GF-D8 (cell line): ENCODE measurements at places on chromosomes 4 and X.

DNA sequence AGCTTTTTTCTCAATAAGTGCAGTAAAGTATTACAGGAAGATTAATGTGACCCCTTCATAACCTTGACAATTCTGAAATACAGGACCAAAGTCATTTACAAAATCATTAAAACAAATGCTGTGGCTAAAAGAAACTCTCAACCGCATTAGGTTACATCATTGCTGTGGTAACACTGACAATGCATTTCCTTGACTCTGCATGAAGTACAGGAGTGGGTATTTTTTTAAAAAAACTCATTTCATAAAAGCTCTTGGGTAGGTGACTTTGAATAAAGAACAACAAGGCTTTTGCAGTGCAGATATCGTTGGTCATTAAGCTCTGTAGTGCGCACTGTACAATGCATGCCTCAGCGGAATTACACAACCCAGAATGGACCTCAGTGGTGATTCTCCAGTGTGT lies 23.4 kb upstream of the XK start:
- DNase-seq: peak; percentile 16

DNA sequence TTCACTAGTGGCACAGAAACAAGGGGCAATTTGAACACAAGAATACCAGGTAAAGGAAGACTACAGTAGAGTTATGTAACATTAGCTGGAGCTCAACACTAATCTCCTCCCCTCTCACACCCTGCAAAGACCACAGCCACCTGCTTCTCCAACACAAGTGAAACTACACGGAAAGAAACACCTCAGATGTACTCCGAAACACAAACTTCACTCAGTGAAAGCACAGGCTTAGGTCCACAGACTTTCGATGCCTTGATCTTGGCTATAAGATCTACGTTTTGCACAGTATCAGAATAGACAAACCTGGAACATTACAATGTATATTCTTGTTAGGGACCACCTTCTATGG lies 7.6 kb downstream of the ACSL1 start:
- DNase-seq: no peak

DNA sequence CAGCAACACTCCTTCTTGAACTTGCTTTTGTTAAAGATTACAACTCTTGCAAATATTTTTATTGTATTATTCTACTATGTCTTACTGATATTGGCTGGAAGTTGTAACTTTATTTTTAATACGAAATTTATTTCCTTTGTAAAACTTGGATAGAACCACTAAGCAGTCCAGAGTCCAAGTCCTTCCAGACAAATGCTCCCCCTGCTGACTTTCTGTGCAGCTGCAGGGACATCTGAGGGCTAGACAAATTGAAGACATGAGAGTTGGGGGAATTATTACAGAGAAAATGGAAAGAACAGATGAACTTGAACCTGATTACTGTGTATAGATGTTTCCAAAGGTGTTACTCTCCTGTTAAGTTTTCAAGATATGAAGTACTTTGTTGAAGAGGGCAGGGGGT lies 238.8 kb downstream of the GRIA3 start:
- no peak for DNase-seq

DNA sequence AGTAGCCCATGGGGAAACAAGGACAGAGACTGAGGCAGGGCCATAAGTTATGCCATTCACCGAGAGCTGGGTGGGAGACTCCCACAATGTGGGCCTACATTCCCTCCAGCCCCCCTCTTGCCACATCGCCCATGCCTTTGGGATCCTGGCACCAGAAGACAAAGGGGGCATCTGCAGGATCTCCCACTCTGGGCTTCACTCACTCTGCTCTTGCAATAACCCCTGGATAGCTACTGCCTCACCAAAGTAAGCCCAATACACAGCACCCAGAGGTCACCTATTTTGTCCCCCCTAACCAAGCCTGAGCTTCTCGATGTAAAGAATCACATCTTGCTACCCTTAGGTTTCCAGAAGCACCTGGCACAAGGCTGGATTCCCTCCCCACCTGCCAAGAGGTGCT lies 741 bp upstream of the RTL5 start:
- no peak for DNase-seq

GRCh38 chrX:128287693-128288092 lies 235.5 kb upstream of the ACTRT1 start:
- DNase-seq: no peak

- DNase-seq: no peak
Observed at GRCh38 chr4:145782756-145783155, 102.8 kb downstream of the C4orf51 start.

DNA sequence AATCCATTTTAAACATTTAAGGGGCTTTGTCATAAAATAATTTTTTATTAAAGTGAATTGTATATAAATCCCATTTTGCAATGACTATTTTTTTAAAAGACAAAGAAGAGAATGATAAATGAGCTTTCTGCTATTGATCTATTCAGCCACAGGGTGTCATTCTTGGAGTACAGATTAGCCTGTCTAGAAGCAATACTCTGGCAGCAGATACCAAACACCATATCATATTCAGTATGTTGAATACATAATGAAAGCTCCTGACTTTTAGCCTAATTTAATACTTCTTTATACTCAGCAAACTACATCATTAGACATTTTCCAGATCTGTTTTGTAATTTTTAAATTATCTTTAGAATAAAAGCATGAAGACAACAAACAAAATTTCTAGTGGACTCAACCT lies 496.3 kb downstream of the PDGFC start:
- DNase-seq: no peak

GRCh38 chr4:174401471-174402130 lies 117.9 kb downstream of the CEP44 start:
- no peak for DNase-seq

- peak; percentile 35 for DNase-seq
Observed at GRCh38 chr4:139656614-139657486, 8.8 kb upstream of the MGST2 start.

DNA sequence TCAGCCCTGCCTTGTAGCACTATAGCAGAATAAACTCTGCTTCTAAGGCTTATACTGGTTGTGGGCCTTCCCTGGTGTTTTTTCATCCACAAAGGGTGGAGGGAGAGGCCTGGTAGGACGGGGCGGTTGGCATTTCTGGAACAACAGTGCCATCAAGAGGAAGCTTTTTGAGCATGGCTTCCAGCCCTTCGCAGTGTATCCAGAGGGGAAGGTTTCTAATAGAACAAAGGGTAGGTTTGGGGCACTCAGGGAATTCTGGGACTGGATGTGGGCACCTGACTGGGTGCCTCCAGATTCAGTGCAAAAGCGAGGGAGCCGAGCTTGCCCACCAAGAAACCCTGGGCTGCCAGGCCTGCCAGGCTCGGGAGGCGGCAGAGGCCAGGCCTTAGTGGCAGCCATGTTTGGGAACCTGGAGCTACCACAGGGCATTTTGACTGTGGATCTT lies 229.6 kb upstream of the AGTR2 start:
- no peak for DNase-seq

DNA sequence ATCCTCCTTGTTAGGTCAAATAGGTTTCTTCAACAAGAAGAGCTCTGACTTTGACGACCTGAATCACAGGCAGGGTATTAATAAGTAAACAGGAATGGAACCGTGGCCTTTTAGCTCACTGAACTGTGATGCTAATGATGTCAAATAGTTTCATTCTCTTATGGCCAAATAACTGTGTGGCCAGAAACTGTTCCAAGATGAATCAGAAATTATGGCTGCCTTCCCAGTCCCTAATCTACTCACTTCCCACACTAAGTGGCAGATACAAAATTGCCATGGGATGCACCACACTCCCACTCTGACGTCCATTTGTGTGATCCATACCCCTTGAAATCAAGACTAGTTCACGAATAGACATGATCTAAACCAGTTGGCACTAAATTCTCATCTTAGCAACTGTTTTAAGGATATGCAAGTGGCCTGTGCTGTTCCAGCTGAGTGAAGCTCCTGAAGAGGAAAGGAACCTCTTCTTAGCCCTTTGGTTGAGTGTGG lies 455.4 kb downstream of the IL15 start:
- DNase-seq: no peak

DNA sequence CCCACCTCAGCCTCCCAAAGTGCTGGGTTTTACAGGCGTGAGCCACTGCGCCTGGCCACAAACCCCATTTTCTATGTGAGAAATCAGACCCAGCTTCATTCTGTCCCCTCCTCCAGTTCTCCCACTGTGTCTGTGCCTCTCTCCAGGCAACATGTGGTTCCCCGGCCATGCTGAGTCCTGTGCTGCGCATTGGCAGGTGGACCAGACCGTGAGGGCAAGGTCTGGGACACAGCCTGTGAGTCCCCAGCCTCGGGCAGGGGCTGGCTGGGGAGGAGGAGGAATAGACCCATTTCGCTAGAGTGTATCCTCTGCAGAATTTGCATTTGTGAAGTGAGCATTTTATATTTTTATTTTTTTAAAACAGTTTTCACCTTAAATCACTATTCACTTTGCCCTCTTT lies 21.5 kb upstream of the CLDN24 start:
- no peak for DNase-seq

DNA sequence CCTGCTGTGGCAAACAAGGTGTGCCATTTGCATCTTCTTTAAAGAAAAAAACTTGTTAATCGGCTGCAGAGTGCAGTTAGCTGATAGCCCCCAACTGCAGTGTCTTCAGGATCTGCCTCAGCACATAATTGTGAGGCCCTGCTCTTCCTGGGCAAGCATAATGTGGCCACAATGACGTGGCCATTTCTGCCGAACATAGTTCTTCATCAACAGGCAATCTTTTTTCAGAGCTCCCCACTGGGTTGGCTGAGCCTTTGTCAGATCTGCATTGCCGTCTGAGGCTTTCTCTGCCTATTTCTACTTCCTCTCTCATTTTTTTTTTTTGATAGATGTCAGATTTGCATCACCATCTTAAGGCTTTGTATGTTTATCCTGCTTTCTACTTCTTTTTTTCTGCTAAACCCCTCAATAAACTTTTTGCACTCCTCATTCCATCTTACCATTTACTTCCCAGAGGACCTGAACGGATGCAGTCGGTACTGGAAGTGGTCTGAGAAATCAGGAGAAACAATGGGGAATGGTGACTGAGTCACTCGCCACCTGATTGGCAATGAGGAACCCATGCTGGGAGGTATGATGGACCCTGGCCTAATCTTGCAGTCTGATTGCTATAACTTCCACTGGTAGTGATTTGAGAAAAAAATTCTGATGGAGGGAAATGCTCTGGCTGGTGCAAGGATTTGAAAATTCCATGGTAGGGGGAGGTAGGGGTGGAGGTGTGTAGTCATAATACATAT lies 21.2 kb upstream of the TAB3 start:
- peak; percentile 45 for DNase-seq

DNA sequence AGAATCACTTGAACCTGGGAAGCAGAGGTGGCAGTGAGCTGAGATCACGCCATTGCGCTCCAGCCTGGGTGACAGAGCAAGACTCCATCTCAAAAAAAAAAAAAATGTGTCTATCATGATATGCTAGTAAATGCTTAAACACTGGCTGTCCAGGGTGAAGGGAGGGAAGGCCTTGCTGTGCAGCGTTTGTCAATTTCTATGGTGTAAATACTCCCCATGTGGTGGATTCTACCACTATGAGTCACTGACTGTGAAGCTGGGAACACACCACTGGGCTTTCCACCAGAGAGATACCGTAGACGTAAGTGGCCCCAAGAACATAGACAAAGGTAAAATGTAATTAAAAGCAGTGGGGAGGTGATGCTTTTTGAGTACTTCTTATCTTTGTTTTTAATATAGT lies 51.3 kb upstream of the LEF1 start:
- no peak for DNase-seq

DNA sequence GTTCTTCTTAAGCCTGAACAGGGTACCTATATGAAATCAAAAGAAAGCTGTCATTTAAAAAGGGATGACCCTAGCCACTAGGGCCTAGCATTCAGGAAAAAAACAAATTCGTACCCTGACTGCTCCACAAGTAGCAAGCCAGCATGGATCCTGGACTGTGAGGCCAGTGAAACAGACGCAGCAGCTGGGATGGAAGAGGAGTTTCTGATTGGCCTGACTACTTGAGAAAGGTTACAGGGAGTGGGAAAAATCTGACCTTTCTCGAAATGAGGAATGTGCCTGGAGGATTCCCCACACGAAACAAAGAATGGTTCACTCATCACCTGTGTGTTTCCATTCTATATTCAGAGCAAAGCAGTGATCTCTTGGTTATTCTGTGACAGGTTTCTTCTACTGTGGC lies 87.6 kb upstream of the JADE1 start:
- no peak for DNase-seq

DNA sequence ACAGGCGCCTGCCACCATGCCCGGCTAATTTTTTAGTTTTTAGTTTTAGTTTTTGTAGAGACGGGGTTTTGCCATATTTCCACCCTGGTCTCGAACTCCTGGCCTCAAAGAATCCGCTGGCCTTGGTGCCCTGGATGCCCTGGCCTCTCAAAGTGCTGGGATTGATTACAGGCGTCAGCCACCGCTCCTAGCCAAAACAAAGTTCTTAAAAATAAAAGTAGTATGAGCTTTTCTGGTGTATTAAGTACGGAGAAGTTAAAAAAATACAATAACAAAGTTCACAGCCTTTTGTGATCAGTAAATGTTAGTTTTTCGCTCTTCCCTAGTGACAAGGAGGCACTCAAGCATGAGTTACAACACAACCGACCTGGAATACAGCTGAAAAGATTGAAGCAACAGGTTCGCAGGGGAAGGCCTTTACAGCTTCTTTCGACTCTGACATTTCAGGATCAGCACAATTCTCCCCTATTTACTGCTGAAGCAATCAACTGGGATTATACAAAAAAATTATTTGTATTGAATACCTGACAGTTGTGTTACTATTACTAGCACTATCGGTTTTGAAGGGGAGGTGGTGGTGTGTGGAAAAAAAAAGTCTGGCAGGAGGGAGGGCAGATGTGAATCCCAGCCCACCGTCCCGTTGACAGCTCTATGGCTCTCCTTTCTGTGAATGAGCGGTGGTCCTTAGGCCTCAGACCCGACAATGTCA lies 893 bp upstream of the METAP1 start:
- DNase-seq: no peak

GRCh38 chr4:73208376-73208775 lies 50.2 kb downstream of the ANKRD17 start:
- no peak for DNase-seq

GRCh38 chr4:85951099-85951498 lies 408.8 kb downstream of the MAPK10 start:
- DNase-seq: no peak

GRCh38 chrX:4320436-4320947 lies 607.0 kb upstream of the PRKX start:
- DNase-seq: no peak

DNA sequence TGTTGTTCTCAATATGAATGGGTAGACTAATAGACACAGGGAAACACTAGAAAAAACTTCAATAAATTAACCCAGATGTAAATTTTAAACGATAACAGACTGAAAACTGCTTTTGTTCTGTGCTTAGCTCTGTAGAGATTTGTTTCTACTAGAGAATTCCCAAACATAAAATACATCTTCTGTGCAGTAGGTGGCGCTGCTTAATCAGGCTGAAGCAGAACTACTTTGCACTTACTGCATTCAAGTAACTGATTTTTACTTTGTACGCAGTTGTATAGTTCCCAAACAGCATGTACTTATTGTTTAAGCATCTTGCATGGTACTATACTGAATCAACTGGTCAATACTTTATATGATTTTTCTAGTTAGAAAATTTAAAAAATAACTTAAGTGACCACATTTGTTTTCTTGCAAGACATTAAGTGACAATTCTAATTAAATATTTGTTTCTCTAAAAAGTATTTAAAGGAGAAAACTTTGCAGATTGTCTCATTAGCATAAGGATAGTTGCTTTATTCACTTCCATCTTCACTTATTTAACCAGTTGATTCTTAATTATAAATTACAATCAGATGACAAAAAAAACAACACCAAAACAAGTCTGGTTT lies 490.6 kb downstream of the IL15 start:
- DNase-seq: no peak
